ENCODE measurements at places on chromosomes 13 and 19. TPM values are rescaled to one million over a fixed set of nuclear protein-coding genes. Genes with fewer than 3 reads are reported as not detected.

GRCh38 chr19:16144216-16144581 lies 714 bp downstream of the HSH2D start:
- H3K4me3 ChIP-seq, result no peak overlapping the region
- no peaks in the 10 kb centered on the region for H3K27me3 ChIP-seq
- H3K4me1 ChIP-seq, result no peaks in the 10 kb centered on the region
- DNase-seq, result no peak
- H3K27ac ChIP-seq, result no peak overlapping the region

GRCh38 chr13:58850161-58850560 lies 1218.6 kb downstream of the PCDH17 start:
- no peaks in the 10 kb centered on the region for H3K36me3 ChIP-seq
- no peaks in the 10 kb centered on the region for H3K27me3 ChIP-seq
- no peak overlapping the region for H3K27ac ChIP-seq
- no peaks in the 10 kb centered on the region for H3K4me1 ChIP-seq
- no peak overlapping the region for H3K4me3 ChIP-seq

DNA sequence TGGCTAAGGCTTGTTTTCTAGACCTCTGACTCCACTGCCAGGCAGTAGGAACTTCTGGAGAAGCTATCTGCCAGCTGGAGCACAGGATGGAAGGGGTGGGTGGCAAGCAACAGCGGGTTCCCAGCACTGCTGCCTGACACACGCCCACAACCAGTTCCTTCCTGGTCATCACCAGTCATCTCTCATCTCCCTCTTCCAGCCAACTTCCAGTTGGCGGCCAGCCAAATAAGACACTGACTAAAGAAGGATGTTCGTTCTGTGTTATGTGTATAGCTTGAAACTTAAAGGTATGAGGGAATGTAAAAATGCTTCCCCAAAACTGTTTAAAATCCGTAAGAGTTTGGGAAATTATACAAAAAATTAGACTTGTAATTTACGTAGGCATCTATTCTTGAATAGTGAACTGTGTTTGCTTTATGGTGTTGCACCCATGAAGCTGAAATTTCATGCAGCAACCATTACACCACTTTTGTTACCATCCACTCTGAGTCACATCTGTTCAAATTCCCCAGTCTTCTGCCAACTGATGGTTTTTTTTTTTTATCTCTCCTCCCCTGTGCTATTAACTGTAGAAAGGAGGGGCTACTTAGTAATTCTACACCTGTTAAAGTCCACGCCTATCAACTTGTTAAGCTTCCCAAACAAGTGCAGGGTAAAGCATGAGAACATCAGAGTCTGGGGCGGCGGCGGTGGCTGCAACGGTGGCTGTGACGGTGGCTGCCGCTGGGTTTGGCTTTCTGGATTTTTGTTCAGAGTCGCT lies 86.2 kb upstream of the FRY start:
- no peak overlapping the region for H3K27ac ChIP-seq
- no peaks in the 10 kb centered on the region for H3K27me3 ChIP-seq
- peak; percentile 74 for DNase-seq
- H3K4me1 ChIP-seq, result peaks cover 19% of the 10 kb centered on the region
- no peaks in the 10 kb centered on the region for H3K36me3 ChIP-seq

DNA sequence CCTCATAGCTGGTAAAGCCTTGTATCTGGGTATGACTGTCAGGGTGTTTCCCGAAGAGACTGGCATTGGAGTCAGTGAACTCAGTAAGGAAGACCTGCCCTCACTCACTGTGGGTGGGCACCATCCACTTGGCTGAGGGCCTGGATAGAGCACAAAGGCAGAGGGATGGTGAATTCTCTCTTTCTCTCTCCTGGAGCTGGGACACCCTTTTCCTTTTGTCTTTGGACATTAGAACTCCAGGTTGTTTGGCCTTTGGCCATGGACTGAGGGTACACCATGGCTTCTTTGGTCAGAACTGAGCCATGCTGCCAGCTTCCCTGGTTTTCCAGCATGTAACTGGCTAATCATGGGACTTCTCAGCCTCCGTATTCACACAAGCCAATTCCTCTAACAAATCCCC lies 4.6 kb upstream of the CEACAM1 start:
- DNase-seq, result no peak
- no peak overlapping the region for H3K4me3 ChIP-seq
- H3K36me3 ChIP-seq, result no peaks in the 10 kb centered on the region
- H3K27me3 ChIP-seq, result no peaks in the 10 kb centered on the region

GRCh38 chr19:3855320-3855719 lies 13.5 kb downstream of the ZFR2 start:
- H3K36me3 ChIP-seq, result peaks cover 14% of the 10 kb centered on the region
- no peaks in the 10 kb centered on the region for H3K27me3 ChIP-seq
- no peak for DNase-seq
- no peak overlapping the region for H3K4me3 ChIP-seq
- no peak overlapping the region for H3K27ac ChIP-seq

- peaks cover 10% of the 10 kb centered on the region for H3K4me1 ChIP-seq
- no peaks in the 10 kb centered on the region for H3K27me3 ChIP-seq
- DNase-seq, result no peak
- H3K36me3 ChIP-seq, result no peaks in the 10 kb centered on the region
Observed at GRCh38 chr13:30881191-30881651, 24.9 kb upstream of the MEDAG start.

DNA sequence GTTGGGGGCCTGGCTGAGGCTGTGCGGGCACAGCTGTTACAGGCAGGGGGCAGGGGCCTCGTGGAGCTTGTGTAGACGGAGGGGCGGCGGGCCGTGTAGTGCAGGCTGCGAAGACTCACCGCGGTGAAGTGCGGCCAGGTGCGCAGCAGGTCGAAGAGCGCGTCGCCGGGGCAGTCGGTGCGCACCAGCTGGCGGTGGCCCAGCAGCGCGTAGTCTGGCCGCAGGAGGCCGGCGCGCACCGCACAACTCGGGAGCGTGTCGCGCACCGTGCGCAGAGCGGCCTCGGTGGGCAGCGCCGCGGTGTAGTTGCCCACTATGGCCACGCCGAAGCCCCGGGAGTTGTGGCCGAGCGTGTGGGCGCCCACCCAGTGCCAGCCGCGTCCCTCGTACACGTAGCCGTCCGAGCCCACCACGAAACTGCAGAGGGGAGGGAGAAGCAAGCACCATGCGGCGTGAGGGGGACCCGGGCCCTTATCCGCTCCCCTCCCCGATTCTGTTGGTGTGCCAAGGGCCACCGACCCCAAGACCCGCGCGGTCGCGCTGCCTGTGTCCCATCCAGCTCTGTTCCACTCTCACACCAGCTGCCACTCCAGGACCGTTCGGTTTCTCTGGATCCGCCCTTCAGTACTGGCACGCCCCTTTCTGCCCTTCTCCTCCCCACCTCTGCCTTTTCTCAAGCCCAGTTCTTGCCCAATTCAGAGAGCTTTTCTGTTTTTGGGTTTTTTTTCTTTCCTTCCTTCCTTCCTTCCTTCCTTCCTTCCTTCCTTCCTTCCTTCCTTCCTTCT lies 5.4 kb upstream of the RASAL3 start:
- DNase-seq, result peak; percentile 75
- peaks cover 28% of the 10 kb centered on the region for H3K27me3 ChIP-seq
- no peak overlapping the region for H3K27ac ChIP-seq
- no peaks in the 10 kb centered on the region for H3K36me3 ChIP-seq
- H3K4me3 ChIP-seq, result no peak overlapping the region

DNA sequence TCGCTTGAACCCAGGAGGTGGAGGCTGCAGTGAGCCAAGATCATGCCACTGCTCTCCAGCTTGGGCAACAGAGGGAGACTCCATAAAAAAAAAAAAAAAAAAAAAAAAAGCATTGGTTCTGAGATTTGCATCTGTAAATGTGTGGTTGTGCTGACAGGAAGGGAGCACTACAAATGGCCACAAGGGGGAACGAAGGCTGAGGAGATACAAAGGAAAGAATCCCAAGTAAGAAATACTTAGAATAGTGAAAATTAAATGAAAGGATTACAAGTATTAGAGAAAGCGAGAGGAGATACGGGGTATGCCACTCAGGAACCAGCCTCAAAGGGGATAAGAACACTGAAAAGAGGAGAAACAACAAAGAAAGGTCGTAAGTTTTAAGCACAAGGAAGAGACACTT lies 284.9 kb downstream of the KLF12 start:
- H3K4me1 ChIP-seq, result peaks cover 13% of the 10 kb centered on the region
- H3K27ac ChIP-seq, result no peak overlapping the region
- peak; percentile 80 for DNase-seq
- H3K4me3 ChIP-seq, result peak overlapping the region; percentile 57
- no peaks in the 10 kb centered on the region for H3K27me3 ChIP-seq
- no peaks in the 10 kb centered on the region for H3K36me3 ChIP-seq

The C5AR2 gene
- not detected for total RNA-seq

The ENOX1 gene
- 0.33 TPM for total RNA-seq

The EGLN2 gene
- total RNA-seq, result 87.4 TPM

The ZNF813 gene
- 52.5 TPM for total RNA-seq
